ENCODE measurements at places on chromosomes 3 and 15.

- DNase-seq: no peak
Observed at GRCh38 chr15:99279827-99280226, 28.5 kb downstream of the LRRC28 start.

DNA sequence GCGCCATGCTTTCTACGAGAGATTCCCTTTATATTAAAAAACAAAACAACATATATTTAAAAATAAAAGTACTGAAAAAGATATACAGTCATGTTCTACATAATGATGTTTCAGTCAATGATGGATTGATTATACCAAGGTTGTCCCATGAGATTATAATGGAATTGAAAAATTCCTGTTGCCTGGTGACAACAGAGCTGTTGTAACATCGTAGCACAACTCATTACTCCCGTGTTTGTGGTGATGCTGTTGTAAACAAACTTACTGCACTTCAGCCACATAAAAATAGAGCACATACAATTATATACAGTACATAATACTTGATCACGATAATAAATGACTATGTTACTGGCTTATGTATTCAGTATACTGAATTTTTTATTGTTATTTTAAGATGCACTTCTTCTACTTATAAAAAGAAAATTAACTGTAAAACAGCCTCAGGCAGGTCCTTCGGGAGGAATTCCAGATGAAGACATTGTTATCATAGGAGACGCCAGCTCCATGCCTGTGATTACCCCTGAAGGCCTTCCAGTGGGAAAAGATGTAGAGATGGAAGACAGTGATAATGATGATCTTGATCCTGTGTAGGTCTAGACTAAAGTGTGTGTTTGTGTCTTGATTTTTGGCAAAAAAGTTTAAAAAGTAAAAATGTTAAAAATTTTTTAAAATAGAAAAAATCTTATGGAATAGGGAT is 11.7 kb downstream of the CCR1 start:
- DNase-seq: no peak

GRCh38 chr3:192260116-192261010 is 467.0 kb downstream of the FGF12 start:
- DNase-seq: no peak

GRCh38 chr3:35651851-35652250 is 12.5 kb downstream of the ARPP21 start:
- no peak for DNase-seq

DNA sequence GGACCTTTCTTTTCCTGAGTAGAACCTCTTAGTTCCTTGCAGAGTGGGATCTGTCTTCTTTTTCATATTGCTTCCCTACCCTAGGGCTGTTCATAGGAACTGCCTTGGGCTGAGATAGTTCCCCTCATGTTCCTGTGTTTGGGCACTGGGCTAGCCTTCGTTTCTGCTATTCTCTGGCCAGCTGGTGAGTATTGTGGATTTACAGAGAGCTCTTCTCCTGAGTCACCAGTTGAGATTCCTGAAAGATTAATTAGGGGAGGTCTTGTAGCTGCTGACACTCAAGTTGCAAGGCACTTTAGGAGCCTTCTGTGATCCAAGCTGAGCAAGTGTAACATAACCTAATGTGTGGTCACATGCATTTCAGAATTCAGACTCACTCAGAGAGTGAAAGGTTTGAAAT is 30.7 kb downstream of the CHD2 start:
- peak; percentile 77 for DNase-seq

DNA sequence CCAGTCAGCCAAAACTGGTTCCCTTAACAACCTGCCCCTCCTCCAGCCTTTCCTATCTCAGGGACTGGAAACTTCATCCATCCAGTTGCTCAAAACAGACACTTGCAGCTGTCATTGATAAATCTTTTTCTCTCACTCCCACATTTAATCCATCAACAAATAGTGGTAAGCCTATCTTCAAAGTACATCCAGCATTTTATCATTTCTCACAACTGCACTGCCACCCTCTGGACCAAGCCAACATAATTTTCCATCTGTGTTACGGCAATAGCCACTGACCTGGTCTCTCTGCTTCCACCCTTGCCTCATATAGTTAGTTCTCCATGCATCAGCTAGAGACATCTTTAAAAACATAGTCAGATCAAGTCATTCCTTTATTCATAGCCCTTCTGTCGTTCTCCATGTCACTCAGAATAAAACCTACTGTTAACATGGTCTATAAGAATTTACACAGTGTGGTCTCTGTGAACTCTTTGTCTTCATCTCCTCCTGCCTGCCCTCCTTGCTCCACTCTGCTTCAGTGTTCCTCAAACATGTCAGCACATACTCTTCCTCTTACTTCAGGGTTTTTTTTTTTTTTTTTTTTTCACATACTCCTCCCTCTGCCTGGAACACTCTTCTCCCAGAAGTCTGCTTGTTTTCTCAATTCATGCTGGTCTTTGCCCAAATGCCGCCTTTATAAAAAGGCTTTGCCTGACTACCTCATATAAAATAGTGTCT is 102.5 kb upstream of the COL6A5 start:
- DNase-seq: no peak

DNA sequence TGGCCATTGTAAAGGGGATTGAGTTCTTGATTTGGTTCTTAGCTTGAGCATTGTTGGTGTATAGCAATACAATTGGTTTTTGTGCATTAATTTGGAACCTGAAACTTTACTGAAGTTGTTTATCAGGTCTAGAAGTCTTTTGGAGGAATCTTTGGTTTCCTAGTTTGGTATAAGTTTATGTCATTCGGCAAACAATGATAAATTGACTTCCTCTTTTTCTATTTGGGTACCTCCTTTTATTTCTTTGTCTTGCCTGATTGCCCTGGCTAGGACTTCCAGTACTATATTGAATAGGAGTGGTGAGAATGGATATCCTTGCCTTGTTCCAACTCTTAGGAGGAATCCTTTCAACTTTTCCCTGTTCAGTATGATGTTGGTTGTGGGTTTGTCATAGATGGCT is 32.1 kb downstream of the SPESP1 start:
- DNase-seq: no peak

DNA sequence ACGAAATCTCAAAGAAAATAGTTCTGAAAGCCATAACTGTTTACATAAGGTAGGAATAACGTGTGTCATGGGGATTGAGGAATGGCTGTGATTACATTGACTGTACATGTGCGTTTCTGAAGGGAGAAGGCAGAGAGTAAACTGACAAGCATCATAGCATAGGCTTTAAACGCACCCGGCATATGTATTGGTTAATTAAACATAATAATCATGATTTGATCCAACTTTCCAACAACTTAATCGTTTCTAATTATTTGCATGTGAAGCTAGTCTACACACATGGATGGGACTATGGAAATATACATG is 3.3 kb downstream of the TMEM108 start:
- DNase-seq: no peak

DNA sequence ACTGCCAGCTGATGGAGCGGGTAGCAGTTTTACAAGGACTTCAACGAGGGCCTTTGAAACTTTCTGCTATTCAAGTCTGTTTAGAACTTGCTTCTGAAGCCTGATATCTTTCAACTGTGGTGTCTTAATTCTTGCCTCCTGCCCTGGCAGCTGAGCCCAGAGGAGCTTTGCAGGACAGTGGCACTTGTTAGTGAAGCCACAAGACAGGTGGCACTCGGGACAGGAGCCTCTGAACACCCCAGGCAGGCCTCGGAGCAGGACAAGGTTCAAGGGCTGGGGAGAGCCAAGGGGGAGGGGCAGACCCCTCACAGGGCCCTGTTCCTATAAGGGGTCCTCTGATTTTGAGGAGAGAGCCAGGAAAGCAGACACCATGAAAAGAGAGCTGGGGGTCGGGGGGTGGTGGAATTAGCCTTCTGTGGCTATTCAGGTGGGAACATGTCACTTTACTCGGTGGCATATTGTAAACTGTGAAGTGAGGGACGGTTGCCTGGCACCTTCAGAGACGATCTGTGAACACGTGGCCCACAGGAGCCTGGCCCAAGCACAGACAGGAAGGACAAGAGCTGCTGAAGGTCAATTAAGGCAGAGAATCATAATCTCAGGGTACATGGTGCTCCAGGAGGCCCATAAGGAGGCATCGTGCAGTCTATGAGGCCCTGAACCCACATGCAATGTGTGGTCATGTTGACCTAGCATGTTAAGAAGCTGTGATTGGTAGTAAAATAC is 30.1 kb upstream of the KY start:
- no peak for DNase-seq

GRCh38 chr3:173395073-173395411 is 2.5 kb upstream of the NLGN1 start:
- no peak for DNase-seq

DNA sequence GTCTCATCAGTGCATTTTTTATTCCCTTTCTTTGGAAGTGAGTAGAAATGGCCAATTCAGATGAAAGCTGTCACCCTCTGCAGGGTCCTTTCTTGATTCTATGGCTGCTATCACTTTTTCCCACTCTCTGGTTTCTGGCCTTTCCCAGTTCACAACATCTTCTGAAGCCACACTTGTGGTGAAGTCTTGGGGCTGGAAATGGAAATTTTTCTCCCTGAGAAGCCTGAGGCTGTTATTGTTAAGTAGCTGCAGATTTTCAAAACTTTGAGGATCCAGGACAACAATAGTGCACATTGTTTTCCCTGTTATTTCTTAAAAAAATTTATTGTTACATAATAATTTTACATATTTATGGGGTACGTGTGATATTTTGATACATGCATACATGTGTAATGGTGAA is 250.3 kb upstream of the RASGRP1 start:
- DNase-seq: no peak

DNA sequence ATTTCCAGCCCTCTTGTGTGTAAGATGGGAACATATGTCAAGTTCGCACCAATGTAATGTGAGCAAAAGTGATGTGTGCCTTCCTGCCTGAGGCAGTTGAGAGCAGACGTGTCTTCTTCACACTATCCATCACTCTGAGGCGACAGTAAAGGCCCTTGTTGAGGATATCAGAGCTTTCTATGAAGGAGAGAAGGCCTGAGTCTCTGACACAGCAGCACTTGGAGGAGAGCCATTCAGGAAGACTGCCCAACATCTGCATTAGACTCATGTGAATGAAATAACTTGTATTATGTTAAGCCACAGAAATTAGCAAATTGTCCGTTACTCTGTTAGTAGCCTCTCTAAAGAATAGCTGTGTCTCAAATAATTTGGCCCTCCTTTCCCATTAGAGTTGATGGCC is 108.8 kb upstream of the CCDC54 start:
- DNase-seq: no peak

DNA sequence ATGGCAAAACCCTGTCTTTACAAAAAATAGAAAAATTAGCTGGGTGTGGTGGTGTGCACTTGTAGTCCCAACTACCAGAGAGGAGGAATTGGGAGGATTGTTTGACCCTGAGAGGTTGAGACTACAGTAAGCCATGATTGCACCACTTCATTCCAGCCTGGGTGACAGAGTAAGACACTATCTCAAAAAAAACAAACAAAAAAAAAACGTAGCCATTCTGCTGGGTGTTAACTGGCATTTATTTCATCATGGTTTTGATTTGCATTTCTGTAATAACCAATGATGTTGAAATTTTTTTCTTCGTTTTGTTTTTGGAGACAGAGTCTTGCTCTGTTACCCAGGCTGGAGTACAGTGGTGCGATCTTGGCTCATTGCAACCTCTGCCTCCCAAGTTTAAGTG is 63.3 kb downstream of the RPLP1 start:
- DNase-seq: no peak

DNA sequence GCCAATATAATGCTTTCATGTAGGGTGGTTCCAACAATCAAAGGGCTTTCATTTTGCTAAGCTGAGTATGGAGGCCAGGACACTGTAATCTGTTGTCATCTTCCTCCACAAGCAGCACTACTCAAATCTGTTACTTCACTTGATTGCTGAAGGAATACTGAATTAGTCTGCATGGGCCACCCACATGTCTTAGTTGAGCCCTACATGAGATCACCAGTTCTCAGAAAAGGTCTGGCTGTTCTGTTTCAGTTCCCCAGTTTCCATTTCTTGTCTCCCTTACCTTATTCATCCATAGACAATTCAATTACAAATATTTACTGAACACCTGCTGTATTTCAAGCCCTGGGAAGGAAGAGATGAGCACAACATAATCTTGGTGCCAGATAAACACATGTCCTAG is 119.2 kb downstream of the FHIT start:
- DNase-seq: no peak

- DNase-seq: no peak
Observed at GRCh38 chr15:85404918-85405866, 24.8 kb downstream of the AKAP13 start.

- no peak for DNase-seq
Observed at GRCh38 chr15:68526784-68527183, 52.0 kb upstream of the CORO2B start.

DNA sequence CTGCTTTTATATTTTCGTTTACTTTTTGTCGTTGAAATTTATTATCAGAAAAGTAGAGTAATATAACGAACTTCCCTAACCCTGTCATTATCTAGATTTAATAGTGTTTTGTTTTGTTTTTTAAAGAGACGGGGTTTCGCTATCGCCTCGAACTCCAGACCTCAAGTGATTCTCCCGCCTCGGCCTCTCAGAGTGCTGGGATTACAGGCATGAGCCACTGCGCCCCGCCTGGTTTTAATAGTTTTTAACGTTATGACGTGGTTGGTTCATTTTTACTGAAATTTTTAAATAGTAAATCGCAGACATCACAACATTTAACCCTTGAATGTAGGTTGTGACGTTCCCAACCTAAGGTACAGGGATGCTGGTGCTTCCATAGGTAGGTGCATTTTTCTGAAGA is 1.0 kb downstream of the NGRN start:
- DNase-seq: no peak

DNA sequence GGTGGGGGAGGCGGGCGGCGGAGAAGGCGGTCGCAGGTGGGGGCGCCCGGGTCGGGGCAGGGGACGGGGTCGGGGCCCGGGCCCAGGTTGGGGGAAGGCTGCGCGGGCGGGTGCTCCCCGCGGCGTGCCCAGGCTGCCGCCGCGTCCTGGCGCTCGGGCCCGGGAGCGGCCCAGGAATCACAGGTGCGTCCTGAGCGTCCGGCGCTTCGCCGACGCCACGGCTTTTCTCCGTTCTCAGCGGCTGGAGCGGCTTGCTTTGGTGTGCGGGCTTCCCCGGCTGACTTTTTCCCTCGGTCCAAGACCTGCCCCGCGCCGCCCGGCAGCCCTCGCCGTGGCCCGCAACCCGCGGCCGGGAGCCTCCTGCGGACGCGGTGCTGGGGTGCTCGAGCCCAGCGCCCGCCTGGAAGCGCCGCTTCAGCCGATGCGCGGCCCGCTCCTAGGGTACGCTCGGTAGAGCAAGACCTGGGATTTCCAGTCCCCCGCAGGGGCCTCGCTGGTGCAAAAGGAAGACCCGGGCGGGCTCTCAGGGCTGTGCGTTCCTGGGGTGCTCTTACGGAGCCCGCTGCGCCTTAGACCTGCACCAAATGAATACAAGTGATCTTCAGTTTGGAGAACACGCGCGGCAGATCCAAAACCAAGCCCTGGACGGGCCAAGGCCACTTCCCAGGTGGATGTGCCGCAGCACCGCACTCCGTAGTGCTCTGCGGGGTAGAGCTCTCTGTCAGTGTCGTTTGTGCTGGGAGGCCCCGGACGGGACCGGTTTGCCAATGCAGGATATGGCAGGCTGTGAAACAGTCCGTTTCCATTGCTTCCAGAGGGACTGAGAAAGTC is 639 bp downstream of the NIPA1 start:
- DNase-seq: no peak

DNA sequence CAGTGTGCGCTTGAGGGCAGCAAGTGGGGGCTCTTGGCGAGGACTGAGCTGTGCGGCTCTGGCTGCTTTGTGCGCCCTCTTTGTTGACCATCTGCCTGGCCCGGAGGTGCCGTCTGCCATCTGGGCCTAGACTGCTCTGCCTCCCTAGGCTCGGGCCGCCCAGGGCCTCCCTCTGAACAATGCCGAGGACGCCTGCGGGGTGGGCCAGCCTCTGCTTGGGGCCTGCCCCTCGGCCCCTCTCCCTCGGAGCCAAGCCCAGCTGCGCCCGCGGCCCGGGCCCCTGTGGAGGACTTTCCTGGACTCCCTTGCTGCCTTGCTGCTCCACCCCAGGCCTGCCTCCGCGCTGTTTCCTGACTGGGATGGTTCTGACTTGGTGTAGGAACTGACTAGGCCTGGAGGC is 31.9 kb upstream of the SPSB4 start:
- no peak for DNase-seq
